BJ (cell line): ENCODE measurements at places on chromosomes 1 and 21. TPM values are rescaled to one million over a fixed set of nuclear protein-coding genes. Genes with fewer than 3 reads are reported as not detected.

FUCA1 gene
- polyA plus RNA-seq = 12.5 and 22.8 TPM in 2 replicates

GRCh38 chr1:56576880-56577405 lies 2.4 kb downstream of the PLPP3 start:
- DNase-seq = no peak

- no peak for DNase-seq
Observed at GRCh38 chr1:27662707-27663393, 9.1 kb downstream of the IFI6 start.

BPNT1 gene
- polyA plus RNA-seq = 28.8 and 32.6 TPM in 2 replicates

DNA sequence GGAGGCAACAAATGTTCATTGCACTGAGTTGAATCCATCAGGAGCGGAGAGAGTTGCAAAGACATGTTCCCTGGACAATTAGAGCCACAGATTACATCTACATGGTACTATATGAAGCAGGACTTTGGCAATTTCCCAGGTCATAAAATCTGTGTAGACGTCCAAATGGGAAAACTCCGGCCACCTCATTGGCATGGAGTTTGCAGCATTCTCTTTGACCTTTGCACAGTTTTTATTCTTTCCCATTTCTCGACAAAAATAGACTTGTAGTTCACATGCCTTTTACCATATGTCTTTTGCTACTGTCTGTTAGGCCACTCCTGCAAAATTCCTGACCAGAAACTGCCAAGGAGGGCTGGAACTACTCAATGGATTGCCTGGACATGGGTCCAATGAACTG lies 48.2 kb downstream of the UBE2T start:
- no peak for DNase-seq

GRCh38 chr1:27831568-27832410 lies 1.2 kb downstream of the PPP1R8 start:
- no peak for DNase-seq

- DNase-seq = no peak
Observed at GRCh38 chr1:162704673-162705424, 72.6 kb downstream of the DDR2 start.

- DNase-seq = no peak
Observed at GRCh38 chr1:30242722-30243457, 480.5 kb downstream of the MATN1 start.

COL11A1 gene
- 34.4 and 71.7 TPM in 2 replicates for polyA plus RNA-seq

TMPRSS15 gene
- polyA plus RNA-seq = not detected in 2 replicates

DNA sequence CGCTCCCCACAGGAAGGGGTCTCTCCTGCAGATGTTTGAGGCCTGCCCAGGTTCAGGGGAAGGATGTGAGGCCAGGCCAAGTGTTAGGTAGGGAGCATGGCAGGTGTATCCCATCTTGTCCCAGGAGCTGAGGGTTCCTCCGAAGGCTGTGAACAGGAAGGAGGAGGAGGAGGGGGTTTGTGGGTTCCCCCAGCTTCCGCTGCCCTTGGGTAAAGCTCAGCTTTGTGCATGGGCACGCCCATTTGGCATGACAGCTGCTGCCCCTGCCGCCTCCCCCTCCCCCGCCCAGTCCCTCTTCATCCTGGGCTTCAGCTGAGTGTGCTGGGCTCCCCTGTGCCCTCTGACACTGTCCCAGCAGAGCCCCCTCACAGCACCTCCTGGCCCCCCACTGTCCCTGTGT lies 25.5 kb downstream of the TNFRSF8 start:
- no peak for DNase-seq

DNA sequence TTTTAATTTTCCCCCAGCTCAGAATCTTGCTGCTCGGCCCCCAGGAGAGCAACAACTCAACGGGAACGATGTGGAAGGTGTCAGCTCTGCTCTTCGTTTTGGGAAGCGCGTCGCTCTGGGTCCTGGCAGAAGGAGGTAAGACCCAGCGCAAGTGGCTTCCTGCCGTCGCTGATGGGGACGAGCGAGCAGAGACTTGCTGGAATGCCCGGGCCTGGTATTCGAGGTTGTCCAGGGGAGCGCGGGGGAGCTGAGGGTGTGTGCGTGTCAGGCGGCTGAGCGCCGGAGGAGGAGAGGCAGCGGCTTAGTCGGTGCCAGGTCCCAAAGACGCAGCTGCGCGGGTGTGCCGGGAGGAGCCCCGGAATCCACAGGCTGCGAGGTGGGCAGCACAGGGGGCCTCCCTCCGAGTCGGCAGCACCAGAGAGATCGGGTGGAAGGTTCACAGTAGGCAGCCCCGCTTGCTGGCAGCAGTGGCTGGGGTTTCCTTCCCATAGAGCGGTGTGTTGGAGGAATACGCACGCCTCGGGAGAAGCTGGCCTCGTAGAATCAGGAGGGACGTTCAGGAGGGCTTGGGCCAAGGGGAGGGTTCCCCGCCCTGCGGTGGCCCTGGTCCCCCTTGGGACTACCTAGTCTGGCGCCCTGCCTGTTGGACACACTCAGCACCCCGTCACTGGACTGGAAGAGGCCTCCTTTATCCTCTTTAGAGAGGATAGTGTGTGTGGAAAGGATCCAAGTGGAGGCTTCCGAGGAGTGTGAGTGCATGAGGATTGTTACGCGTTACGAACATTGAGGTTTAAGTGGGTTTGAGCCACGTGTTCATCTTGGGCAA lies 547 bp downstream of the PDPN start:
- DNase-seq = no peak

DNA sequence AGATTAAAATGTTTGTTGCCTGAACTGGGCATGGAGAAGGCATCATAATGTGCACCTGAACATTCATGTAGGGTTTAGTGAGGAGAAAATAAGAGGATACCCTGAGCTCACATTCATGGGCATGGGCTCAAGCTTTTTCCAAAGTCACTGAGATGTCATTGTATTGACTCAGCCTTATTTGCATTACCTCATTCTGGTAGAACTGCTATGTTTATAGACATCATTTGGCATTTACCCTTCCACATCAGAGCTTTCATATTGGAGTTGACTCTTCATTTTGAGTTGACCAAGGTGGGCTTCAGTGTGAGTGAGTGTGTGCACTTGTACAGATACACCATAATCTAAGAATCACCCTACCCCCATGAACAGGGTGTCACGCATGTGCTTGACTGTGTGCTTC lies 143.2 kb downstream of the PBX1 start:
- no peak for DNase-seq

MAP3K21 gene
- polyA plus RNA-seq = 0.10 and 0.13 TPM in 2 replicates

GRCh38 chr1:84892705-84893618 lies at the start of gene LPAR3:
LPAR3 (minus strand) TSS chr1:84893206; CDS start chr1:84866120, 27,086 bp downstream.
- no peak for DNase-seq

GRCh38 chr1:89129911-89130310 lies 4.0 kb upstream of the GBP2 start:
- DNase-seq = no peak

DNA sequence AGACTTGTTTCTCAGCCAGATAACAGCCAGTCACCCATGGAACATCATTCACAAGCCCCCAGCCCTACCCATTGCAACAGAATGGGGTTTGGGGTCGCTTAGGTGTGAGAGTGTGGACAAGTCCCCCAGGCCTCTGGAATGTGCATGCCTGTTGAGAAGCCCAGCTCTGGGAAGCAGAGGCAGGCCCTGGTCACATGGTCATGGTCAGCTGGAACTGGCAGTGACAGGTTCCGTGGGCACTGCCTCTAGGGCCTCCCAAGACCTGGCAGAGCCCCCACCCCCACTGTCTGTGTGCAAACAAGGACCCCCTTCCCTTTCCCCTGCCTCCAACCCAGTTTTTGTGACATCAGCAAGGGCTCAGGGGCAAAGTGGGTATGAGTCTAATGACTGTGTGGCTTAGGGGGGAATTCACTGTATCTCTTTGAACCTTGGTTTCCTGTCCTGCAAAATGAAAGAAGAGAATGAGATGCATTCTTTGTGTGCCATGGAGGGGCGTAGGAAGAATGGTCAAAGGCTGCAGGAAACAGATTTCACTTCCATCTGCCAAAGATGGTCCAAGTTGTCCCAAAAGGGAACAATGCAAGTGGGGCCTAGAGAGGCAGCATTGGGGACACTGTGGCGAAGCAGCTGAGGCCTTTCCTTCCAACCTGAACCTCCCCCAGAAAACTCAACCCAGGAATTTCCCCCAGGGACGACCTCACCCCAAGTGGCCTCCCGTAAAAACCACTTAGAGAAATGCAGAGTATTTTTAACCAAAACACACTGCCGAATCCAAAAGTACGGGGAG lies 34.7 kb upstream of the SELENON start:
- DNase-seq = no peak

CD34 gene
- polyA plus RNA-seq = 0.87 and 1.2 TPM in 2 replicates

TAL1 gene
- polyA plus RNA-seq = not detected in 2 replicates

LIN9 gene
- 2.1 and 3.5 TPM in 2 replicates for polyA plus RNA-seq

GRCh38 chr1:46611691-46612221 lies 4.9 kb downstream of the MOB3C start:
- no peak for DNase-seq

APH1A gene
- polyA plus RNA-seq = 156 and 172 TPM in 2 replicates

CELA2A gene
- polyA plus RNA-seq = not detected in 2 replicates

DNA sequence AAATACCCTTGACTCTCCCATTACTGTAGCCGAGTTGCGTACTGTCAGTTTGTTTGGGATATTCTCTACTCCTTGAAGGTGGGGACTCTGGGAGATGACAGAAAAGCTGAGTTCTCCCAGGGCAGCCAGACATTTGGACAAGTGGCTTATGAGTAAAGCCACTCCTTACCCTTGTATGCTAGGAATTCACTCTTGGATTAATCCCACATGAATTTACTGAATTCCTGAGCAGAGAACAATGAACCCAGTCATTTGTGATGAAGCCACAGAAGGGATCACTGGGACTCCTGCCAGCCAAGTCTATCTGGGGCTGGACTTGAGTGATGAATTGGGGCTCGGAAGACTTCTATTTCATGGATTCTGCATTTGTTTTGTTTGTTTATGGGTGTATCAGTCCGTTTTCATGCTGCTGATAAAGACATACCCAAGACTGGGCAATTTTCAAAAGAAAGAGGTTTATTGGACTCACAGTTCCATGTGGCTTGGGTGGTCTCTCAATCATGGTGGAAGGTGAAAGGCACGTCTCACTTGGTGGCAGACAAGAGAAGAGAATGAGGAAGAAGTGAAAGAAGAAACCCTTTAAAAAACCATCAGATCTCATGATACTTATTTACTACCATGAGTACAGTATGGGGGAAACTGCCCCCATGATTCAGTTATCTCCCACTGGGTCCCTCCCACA lies 25.1 kb downstream of the C1orf116 start:
- DNase-seq = peak; percentile 85

DNA sequence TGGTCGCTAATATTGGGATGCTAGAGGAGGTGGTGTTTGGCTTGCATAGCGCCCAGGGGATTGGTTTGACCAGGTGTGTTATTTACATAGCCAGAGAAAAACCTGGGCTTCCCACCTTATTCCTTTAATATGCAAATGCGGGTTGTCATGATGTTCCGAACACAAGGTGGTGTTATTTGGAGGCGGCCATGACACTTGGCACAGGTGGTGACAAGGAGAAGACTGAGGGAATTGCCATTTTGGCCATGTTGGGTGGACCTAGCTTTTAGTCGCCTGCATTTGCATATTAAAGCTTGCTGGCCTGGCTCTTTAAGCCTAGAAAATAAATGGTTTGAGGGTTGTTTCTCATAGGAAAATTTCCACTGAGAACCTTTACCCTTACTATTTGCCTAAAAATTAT lies 490.5 kb downstream of the SIPA1L2 start:
- DNase-seq = no peak

GRCh38 chr1:219483530-219483929 lies 129.4 kb downstream of the ZC3H11B start:
- DNase-seq = no peak

GRCh38 chr1:214574598-214575411 lies 23.4 kb upstream of the PTPN14 start:
- DNase-seq = no peak
